Astrocyte of the cerebellum (primary cell): ENCODE measurements at places on chromosomes 6 and 20.

GRCh38 chr6:44621846-44622245 lies 234.3 kb downstream of the CDC5L start:
- DNase-seq, result no peak

GRCh38 chr6:136129365-136129764 lies 120.7 kb downstream of the MTFR2 start:
- no peak for DNase-seq

DNA sequence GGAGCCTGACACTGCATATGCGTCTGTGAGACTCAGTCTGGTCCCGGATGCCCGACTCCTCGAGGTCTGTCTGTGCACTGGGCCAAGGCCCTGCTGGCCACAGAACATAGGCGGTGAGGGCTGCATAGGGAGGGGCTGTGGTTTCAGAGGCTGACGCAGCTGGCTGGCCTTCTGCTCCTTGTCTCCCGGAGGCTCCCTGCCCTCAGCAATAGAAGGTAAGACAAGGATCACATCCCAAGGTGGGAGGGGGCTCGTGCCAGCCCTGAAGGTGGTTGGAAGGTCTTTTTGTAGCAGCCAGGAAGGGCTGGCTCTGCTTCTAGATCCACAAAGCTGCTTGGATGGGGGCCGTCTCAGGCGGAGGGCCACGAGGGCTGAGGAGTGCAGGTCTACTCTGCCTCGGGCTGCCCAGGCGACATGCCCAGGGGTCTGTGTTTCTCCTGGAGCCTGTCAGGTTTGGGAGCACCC lies 239.8 kb upstream of the SULF2 start:
- DNase-seq, result peak; percentile 63

DNA sequence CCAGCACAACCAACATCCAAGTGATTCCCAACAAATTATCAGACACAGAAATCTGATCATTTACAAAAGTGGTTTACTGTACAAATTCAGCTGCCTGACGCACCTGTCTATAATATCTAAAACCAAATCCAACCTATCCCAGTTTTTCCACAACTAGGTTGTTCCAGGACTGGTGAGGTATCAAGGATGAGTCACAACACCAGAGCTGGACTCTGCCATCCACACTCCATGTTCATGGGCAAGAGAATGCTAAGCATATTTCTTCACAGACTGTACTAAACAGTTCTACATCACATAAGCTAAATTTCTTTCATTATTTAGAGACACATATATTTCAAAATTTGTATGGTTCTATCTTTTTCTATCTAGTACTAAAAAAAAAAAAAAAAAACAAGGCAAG lies 141.6 kb downstream of the BTBD9 start:
- no peak for DNase-seq

DNA sequence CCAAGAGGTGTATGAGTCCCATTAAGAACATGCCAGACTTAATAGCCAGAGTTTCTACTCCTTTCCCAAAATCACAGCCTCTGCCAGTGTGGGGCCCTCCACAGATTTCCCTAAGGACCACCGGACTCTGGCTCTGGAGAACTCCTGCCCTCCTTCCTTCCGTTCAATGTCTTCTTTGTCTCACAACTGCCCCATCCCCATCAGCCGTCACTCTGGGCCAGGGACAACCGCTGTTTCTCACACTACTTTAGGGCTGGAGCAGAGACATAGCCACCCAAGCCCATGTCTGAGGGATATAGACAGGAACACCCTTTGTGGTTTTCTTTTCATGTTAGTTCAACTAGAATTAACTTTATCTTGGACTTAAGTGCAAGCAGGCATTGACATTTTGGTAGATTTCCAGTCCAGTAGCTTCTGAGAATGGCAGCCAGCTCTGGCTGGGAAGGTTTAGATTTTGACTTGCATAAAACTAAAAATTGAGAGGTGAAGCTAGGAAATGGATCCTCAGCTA lies 6.7 kb upstream of the ACSS1 start:
- DNase-seq, result no peak

GRCh38 chr6:158002249-158002950 lies 20.7 kb downstream of the SYNJ2 start:
- no peak for DNase-seq

DNA sequence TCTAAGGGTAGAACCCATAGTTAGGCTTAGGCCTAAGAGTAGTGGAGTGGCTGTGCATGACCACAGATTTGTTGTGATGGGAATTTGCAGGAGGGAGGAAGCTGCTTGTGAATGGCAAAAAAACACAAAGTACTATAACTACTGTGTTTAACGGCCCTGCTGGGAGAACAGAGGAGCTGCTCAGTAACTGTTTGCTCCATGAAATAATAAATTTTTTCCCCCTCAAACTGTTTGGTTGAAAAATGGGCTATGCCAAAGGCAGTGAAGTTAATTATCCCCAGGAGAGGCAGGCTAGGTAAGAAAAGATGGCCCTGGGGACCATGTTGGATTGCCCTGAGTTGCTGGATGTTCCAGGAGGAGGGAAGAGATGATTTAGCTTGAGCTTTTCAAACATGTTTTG lies 256.5 kb upstream of the PRND start:
- DNase-seq, result no peak

DNA sequence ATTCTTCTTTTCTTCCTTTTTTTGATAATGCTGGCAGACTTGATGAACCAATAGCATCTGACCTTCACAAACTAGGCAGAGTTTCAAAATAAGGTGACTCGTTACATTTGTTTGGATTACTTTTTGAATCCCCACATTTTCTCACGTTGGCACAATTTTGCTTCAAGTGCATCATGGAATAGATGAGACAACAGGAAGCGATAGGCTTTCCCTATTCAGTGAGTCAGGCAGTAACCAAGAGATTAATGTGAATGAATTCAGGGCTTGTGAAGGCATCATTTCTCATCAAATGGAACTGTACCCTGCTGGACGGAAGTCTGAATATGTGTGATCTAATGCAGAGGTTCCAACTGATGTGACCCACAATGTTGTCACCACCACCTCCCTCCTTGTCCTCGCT lies 10.7 kb downstream of the RFPL4B start:
- DNase-seq, result no peak
